ENCODE measurements at places on chromosomes 7 and 10. TPM values are rescaled to one million over a fixed set of nuclear protein-coding genes. Genes with fewer than 3 reads are reported as not detected.

The SYNPO2L gene
- total RNA-seq: not detected

The MKRN1 gene
- 106 TPM for total RNA-seq

The VWDE gene
- total RNA-seq: not detected

The SEMA3A gene
- 91.7 TPM for total RNA-seq

The ABCA13 gene
- total RNA-seq: under 0.01 TPM

The TMEM184A gene
- not detected for total RNA-seq

The SLC13A4 gene
- 0.08 TPM for total RNA-seq

The PAX2 gene
- total RNA-seq: not detected

The CALML3 gene
- not detected for total RNA-seq

The CPSF4 gene
- total RNA-seq: 23.5 TPM

The CHAT gene
- not detected for total RNA-seq

The RAPGEF5 gene
- 1.7 TPM for total RNA-seq

The GTF2I gene
- 44.3 TPM for total RNA-seq

Measured in smooth muscle cell of the coronary artery (primary cell).